Activated naive CD4-positive, alpha-beta T cell treated with anti-CD3 and anti-CD28 coated beads, Interleukin-2, amount 10 ng/mL, durations not matched to agents 7 days and 5 days (primary cell): ENCODE measurements at places on chromosomes 5 and 9.

DNA sequence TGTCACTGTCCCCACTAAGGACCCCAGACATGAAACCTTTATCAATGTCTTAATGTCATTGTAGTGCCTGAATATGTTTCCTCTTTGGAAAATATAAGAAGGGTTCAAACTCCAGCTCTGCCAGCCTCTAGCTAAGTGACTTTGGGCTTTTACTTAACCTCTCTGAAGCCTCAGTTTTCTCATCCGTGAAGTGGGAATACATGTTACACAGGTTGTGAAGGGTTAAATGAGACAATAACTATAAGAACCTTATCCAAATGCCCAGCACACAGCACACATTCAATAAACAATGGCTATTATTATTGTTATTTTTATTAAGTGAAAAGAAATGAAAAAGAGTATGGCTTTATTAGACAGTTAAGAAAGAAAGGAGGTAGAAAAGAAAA lies 15.7 kb upstream of the IGFBPL1 start:
- no peak for DNase-seq

- no peak for DNase-seq
These were observed 48.3 kb upstream of the FANCC start for GRCh38 chr9:95365766-95366165.

GRCh38 chr9:3502560-3503398 lies 23.0 kb downstream of the RFX3 start:
- no peak for DNase-seq

DNA sequence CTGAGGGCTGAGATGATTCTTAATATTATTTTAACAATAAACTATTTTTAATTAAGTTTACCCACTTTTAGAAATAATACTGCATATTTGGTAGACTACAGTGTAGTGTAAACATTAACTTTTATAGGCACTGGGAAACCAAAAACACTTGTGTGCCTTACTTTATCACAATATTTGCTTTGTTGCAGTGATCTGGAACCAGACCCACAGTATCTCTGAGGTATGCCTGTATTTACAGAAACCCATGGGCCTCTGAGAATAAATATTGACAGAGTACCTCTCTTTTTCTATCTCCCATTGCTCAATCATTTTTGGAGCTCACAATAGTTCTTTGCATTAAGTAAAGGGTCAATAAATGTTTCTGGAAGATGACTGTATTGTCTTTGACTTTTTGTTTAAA lies 73.3 kb downstream of the SLCO4C1 start:
- no peak for DNase-seq

GRCh38 chr9:108543251-108543778 lies 312.5 kb downstream of the ACTL7B start:
- DNase-seq = no peak

- no peak for DNase-seq
These were observed 126.2 kb downstream of the SAXO1 start for GRCh38 chr9:18906656-18907395.

DNA sequence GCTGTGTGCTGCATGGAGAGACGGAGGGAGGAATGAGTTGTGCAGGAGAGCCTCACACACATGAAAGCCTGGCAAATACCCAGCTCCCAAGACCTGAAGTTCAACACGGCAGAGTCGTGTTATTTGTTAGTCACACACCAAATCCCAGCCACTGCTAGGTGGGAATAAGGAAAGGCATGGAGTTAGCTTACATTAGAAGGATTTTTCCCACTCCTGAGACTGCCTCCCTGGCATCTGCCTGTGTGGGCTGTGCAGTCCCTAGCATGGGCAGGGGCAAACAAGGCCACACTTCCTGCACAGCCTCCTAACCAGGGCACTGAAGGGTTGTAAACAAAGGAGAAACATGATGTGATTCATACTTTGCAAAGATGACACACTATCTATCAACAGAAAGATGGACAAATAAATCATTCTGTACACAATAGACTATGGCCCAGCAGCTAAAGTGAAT lies 306.8 kb downstream of the SPOCK1 start:
- no peak for DNase-seq
